GM23248 (cell line): ENCODE measurements at places on chromosomes 3 and 15. TPM values are rescaled to one million over a fixed set of nuclear protein-coding genes. Genes with fewer than 3 reads are reported as not detected.

Gene CYP1A2
- not detected in 2 replicates for polyA plus RNA-seq

Gene MORC1
- polyA plus RNA-seq, result not detected in 2 replicates

Gene POLQ
- 0.81 and 1.0 TPM in 2 replicates for polyA plus RNA-seq

Gene LAMB2
- 539 and 542 TPM in 2 replicates for polyA plus RNA-seq

Gene EPHA3
- 0.05 TPM in 1 of 2 replicates, not detected in the other for polyA plus RNA-seq

Gene ROPN1
- not detected in 2 replicates for polyA plus RNA-seq

Gene GOLGA6L4
- polyA plus RNA-seq, result 1.4 and 1.5 TPM in 2 replicates

Gene FANCD2
- polyA plus RNA-seq, result 3.8 and 4.4 TPM in 2 replicates

Gene NSMCE3
- 10.2 and 10.3 TPM in 2 replicates for polyA plus RNA-seq

DNA sequence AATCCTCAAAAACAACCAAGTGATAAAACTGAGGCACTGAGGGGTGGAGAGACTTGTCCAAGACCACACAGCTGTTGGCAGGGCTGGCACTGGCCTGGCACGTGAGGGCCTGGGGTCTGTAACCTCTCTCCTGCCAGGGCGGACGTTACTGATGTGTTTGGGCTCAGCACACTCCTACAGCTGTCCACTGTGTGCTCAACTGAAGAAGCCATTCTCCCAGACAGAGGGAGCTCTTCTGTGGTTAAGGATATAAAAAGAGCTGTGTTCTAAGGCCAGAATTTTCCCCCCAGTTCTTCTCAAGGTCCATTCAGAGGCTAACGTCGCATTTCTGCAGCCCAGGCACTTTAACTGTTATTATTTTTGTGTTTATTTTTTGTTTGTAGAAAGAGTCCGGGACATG lies 429.0 kb upstream of the ATP11B start:
- no peak for DNase-seq

DNA sequence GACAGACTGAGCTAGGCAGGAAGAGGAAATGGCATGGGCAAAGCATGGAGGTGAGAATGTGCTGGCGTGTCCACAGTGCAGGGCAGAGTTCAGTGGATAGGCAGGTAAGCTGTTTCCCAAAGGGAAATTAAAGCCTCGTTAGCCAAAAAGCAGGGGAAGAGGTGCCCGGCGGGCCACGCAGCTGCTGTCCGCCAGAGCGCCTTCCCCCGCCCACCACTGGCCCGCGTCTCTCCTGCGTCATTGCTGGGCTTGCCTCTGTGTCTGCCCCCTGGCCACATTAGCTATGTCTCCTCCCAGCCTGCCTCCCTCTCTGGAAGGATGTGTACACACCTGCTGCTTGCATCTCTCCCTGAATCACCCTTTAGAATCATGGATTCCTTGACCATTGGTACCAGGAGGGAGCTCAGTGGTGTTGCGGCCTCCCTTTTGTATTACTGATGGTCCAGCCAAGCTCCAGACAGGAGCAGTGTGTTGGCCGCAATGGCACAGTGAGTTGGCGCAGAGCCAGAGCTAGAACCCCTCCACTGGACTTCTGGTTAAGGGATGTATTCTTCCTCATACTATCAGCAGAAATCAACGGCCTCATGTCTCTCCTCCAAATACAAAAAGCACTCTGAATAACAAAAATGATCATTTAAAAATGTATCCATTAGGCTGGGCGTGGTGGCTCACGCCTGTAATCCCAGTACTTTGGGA lies 26.6 kb downstream of the SLC28A1 start:
- DNase-seq, result no peak

DNA sequence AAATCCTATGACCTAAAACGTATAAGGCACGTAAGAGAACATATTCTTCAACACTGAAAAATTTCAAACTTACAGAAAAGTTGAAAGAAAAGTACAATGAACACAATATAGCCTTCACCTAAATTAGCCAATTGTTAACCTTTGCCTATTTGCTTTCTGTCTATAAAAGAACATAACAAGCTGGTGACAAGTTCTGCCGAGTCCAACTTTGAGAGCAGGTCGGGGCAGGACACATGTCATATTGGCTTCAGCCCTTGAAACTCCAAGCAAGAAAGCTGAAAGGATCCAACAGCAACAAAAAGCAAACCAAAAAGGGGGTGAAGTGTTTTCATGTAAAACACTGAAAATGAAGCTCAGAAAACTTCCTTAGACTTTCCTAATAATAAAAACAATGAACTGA lies 59.1 kb downstream of the TBC1D2B start:
- no peak for DNase-seq

- no peak for DNase-seq
These were observed 288.2 kb downstream of the EPHA6 start for GRCh38 chr3:97102641-97103040.

DNA sequence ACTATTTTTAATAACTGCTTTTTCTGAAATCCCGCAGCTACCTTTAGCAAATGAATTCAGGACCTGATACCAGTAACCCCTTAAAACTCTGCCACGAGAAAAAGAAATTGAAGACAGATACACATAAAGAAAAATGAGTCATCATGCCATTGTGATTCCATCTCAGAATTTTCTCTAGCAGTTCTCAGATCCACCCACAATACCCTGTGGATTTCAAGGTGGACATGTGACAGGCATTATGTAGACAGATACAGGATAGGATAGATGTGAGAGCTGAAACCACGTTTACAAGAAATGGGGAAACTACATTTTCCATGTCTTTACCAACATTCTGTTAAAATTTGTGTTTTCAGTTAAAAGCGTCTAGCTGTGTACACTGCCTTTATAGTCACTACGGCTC lies 291.9 kb upstream of the NR2F2 start:
- DNase-seq, result peak; percentile 52

GRCh38 chr15:39597751-39598185 lies 16.9 kb downstream of the THBS1 start:
- peak; percentile 83 for DNase-seq

- DNase-seq, result no peak
These were observed 161.5 kb upstream of the PFN2 start for GRCh38 chr3:150132101-150132749.

GRCh38 chr3:97687734-97688133 lies 76.8 kb upstream of the ARL6 start:
- DNase-seq, result no peak

GRCh38 chr3:72380711-72381493 lies 467.3 kb downstream of the SHQ1 start:
- DNase-seq, result no peak

DNA sequence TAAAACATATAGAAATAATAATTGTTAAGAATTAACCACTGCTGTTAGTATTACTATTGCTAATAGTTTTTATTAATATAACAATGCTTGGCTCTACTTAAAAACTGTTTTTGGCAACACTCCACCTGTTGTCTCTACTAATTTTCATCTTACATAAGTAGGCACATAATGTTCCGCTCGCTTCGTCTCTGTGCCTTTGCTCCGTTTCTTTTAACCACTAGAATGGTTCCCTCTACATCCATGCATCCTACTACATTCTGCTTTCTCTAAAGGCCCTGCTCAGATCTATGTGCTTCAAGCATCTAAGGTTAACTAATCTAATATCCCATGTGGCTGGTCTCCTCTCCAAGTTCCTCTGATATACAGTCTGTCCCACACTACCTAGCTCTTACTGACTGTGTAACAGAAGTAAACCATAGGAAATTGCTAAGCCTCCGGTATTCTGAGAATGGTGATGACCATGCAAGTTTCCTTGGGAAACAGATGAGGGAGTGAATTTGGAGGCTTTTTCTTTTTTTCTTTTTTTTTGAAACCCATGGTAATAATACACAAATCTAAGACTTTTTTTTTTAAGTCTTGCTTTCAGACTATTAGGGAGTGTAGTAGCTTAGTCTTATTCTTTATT lies 138.3 kb downstream of the P3H2 start:
- DNase-seq, result no peak

DNA sequence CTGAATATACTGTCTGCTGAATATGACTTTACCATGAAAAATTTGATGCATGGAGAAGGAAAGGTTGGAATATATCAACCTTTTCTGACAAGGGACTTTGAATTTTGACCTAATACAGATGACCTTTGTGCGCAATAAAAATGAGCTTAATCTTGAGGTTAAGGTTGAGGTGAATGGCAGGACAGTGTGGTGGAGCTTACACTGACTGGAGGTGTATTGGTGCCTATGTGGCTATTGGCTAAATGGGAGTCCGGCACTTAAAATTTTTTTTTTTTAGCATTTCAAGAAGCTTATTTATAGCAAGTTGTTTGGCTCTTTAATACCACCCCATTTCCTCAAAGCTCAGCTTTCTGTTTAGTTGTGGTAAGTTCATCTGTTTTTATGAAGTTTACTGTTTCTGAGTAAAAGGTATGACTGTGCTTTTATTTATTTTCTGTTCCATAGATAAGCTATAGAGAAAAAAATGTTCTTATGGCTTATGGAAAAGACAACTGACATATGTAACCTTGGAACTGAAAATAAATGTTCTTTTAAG lies 15.2 kb downstream of the CDIN1 start:
- DNase-seq, result no peak

- DNase-seq, result peak; percentile 16
These were observed 53.8 kb upstream of the SPPL2A start for GRCh38 chr15:50819344-50819743.

GRCh38 chr15:81012588-81012987 lies 11.9 kb downstream of the TLNRD1 start:
- no peak for DNase-seq

GRCh38 chr3:85259748-85260147 lies 301.0 kb downstream of the CADM2 start:
- no peak for DNase-seq

- DNase-seq, result peak; percentile 95
These were observed at the start of the genes PIGB and PIGBOS1 for GRCh38 chr15:55318588-55319494. TSS of gene PIGB (plus strand) at chr15:55319222. CDS start at chr15:55319251, 29 bp downstream. TSS of gene PIGBOS1 (minus strand) at chr15:55319123. CDS start at chr15:55317792, 1,331 bp downstream.

DNA sequence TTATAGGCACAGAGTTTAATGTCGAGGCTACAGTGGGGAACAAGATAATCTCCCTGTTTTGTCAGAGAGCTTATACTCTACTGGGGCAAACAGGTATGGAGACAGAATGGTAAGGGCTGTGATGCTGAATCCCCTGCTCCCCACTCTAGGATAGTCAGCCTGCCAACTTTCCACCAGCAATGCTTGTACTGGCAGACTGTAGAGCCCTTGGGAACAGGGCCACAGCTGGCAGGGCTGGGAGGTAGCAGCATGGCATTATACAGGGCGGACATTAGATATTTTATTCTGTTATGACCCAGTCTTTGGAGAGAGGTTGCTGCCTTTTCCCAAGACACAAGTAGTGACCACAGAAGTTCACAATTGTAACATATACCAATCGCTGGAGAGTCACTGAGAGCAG lies 91.2 kb downstream of the ARRDC4 start:
- no peak for DNase-seq

DNA sequence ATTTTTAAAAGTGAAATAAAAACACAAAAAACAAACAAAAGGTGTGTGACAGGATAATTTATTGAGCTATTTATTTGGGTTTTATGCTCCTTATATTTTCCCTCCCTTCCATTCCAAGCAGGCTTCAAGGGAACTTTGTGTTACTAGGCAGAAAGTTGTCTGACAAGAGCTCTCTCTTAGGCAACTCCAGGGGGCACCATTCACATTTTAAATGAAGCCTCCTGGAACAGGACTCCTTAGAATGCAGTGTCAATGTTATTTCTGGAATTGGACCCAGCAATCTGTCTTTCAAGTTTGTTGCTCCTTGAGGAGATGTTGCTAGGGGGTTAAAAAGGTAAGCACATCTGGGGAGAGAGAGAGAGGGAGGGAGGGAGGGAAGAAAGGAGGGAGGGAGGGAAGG lies 5.4 kb upstream of the RFX7 start:
- DNase-seq, result peak; percentile 75

GRCh38 chr3:116007000-116007399 lies 383.7 kb downstream of the GAP43 start:
- peak; percentile 14 for DNase-seq

- DNase-seq, result peak; percentile 72
These were observed at the start of gene NDN for GRCh38 chr15:23687143-23687470. TSS of gene NDN (minus strand) at chr15:23687305. CDS start at chr15:23687217, 88 bp downstream.

- no peak for DNase-seq
These were observed 33.7 kb upstream of the ZNF445 start for GRCh38 chr3:44511238-44511566.

DNA sequence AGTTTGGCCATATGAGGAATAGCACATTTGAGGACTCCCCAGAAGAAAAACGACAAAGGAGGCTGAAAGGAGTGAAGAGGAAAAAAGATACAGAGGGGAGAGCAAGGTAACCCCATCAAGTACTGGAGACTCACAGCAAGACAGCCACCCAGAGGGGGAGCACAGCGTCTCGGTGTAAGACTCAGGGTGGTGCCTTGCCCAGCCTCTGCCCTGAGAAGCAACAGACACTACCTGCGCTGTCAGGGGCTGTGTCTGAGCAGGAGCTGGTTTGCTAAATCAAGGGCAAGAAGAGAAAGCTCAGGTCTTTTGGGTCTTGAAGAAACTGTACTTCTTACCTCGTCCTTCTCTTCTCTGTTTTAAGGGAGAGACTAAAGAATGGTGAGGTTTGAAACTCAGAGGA lies 27.9 kb downstream of the FBXO45 start:
- DNase-seq, result peak; percentile 8

GRCh38 chr15:59258317-59258716 lies 51.7 kb downstream of the LDHAL6B start:
- no peak for DNase-seq

DNA sequence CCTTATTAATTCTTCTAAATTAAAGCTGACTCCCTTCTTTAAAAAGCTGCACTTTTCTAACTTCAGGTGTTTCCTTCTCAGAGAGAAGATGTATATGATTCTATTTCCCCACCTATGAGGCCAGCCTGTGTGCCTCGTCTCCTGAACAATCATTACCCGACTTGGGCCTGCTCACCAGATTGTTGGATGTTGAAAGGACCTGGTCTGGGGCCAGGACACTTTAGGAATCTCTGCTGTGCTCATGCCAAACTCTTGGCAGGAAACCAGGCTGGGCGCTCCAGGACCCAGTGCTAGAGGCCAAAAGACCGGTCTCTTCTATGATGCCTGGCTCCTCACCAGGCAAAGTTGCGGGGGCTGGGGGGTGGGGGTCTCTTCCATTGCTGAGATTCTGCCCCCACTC lies 16.9 kb upstream of the LRRC31 start:
- DNase-seq, result peak; percentile 74

DNA sequence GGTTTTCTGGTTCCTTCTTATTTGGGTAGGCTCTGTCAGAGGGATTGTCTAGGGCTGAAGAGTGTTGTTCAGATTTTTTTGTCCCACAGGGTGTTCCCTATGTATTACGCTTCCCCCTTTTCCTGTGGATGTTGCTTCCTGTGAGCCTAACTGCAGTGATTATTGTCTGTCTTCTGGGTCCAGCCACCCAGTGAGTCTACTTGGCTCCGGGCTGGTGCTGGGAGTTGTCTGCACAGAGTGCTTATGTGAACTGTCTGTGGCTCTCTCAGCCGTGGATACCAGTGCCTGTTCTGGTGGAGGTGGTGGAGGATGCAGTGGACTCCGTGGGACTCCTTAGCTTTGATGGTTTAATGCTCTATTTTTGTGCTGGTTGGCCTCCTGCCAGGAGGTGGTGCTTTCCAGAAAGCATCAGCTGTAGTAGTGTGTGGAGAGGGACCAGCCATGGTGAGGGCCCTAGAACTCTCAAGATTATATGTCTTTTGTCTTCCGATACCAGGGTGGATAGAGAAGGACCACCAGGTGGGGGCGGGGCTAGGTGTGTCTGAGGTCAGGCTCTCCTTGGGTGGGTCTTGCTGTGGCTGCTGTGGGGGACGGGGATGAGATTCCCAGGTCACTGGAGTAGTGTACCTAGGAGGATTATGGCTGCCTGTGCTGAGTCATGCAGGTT lies 53.8 kb downstream of the CCDC66 start:
- no peak for DNase-seq

- DNase-seq, result peak; percentile 80
These were observed 17.3 kb downstream of the HDAC11 start for GRCh38 chr3:13497386-13497785.
